ENCODE measurements at places on chromosomes 2 and 18.

- no peak for DNase-seq
Measured at GRCh38 chr2:20934236-20934635, 109.6 kb downstream of the APOB start.

- DNase-seq = no peak
Measured at GRCh38 chr2:112483042-112483473, 1.1 kb downstream of the TTL start.

DNA sequence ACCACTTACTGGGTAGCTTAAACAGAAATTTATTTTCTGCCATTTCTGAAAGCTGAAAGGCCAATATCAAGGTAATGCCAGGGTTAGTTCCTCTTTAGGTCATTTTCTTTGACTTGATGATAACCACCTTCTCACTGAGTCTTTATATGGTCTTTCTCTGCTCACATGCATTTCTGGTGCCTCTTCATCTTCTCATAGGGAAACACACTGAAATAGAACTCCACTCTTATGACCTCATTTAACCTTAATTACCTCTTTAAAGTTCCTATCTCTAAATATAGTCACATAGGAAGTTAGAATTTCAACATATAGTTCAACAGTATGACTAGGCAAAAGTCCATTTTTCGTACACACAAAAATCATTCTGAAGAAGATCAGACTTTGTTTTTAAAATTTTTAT is 616.8 kb upstream of the VRK2 start:
- no peak for DNase-seq

DNA sequence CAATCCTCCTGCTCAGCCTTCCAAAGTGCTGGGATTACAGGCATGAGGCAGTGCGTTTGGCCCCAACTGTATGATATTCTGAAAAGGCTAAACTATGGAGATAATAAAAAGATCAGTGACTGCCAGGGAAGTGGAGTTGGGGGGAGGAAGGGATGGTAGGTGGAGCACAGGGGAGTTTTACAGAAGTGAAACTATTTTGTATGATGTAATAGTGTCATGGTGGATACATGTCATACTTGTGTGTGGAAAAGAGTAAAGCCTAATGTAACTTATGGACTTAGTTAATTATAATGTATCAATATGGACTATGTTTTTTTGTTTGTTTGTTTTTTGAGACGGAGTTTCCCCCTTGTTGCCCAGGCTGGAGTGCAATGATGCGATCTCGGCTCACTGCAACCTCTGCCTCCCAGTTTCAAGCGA is 2.9 kb upstream of the GGCX start:
- no peak for DNase-seq

Data from substantia nigra (tissue), 51 donors.